ENCODE measurements at places on chromosomes 2 and 18.
A peak's percentile ranks its signal among the peaks of the same experiment; 100 is the strongest.

DNA sequence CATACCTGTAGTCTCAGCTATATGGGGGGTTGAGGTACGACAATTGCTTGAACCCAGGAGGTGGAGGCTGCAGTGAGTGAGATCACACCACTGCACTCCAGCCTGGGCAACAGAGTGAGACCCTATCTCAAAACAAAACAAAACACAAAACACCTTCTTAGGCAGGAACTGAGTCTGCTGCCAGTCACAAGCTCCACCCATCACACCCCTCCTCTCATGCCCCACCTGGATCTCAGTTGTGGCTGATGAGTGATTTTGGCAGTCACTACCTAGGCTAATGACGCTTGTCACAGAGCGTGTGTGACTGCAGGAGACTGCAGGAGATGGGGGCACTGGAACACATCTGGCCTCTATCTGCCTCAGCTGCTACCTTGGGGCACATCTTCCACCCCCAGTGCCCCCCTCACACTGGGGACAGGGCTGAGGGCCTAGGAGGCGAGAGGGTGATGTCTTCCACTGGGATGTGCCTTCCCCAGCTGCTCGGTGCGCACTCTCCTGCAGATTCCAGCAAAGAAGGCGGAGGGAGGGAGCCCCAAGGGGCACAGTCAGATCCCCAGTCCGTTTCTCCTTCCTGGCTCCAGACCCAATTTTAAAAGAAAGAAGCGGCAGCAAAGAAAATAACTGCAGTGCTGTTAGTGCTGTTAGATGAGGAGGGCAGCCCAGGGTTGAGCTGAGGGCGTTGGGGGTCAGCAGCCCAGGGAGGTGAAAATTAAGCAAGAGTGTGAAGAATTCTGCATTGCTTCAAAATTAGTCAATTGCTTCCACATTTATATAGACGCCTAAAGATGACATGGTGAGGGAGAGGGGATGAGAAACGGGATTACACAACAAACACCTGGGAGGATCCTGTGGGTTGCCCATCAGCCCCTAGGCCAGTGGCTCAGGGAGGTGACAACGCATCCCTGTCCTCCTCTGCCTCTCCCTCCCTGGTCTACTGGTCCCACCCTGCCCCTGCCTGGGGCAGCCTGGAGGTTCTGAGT is 143.6 kb upstream of the HAAO start:
- DNase-seq, result no peak

DNA sequence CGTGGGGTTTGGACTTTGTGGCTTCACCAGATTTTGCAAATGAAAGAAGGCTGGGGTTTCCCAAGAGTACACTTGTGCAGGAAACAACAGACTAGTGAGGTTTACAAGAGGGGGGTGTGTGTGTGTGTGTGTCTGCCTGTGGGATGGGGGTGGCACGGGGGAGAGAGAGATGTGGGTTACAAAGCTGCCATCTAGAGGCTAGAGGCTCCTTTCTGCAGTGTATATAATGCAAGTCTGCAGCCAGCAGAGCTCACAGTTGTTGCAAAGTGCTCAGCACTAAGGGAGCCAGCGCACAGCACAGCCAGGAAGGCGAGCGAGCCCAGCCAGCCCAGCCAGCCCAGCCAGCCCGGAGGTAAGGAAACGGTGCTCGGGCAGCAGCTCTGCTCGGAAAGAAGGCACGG is at the start of gene ACKR3:
ACKR3 (plus strand) TSS at position 253 of the 401 bp plus-strand sequence. CDS start 10,641 bp downstream, outside the sequence.
- DNase-seq, result peak; percentile 50

DNA sequence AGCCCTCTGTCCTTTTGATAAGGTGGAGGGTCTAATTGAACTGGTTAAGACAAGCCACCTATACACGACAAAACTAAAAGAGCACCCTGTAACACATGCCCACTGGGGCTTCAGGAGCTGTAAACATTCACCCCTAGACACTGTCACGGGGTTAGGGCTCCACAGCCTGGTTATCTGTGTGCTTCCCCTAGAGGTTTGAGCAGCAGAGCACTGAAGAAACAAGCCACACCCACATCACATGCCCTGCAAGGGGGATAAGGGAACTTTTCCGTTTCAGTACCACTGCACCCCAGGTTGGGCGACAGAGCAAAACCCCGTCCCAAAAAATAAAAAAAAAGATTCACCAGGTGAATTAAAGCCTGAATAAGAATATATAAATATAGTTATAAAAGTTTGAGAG is 913.7 kb upstream of the ACVR2A start:
- no peak for DNase-seq

GRCh38 chr2:134185639-134186038 is 68.2 kb upstream of the MGAT5 start:
- DNase-seq, result no peak

All from memory B cell (primary cell).